ENCODE measurements at places on chromosomes 13 and 19. TPM values are rescaled to one million over a fixed set of nuclear protein-coding genes. Genes with fewer than 3 reads are reported as not detected.

FUT6 gene
- total RNA-seq = 8.1 TPM

SLC25A41 gene
- total RNA-seq = 0.21 TPM

CBARP gene
- 2.4 TPM for total RNA-seq

COL5A3 gene
- total RNA-seq = under 0.01 TPM

PTPRS gene
- 46.2 TPM for total RNA-seq

B3GLCT gene
- 6.7 TPM for total RNA-seq

ZFR2 gene
- total RNA-seq = not detected

Measured in nasal cavity respiratory epithelium epithelial cell of viscerocranial mucosa (primary cell).